ENCODE measurements at places on chromosomes 11 and 22.

GRCh38 chr11:27255447-27255828 lies 107.6 kb downstream of the CCDC34 start:
- DNase-seq, result no peak

- no peak for DNase-seq
Measured at GRCh38 chr11:65932558-65932919, 12.7 kb upstream of the TSGA10IP start.

GRCh38 chr11:45071232-45071631 lies 75.2 kb upstream of the PRDM11 start:
- DNase-seq, result no peak

GRCh38 chr11:117420143-117420485 lies 92.5 kb downstream of the CEP164 start:
- no peak for DNase-seq

GRCh38 chr11:69402251-69402887 lies 79.1 kb upstream of the LINC01488 start:
- DNase-seq, result no peak

- DNase-seq, result no peak
Measured at GRCh38 chr11:114026355-114026754, 33.2 kb upstream of the ZBTB16 start.

- DNase-seq, result peak; percentile 40
Measured at GRCh38 chr11:267491-267994, 10.7 kb upstream of the NLRP6 start.

DNA sequence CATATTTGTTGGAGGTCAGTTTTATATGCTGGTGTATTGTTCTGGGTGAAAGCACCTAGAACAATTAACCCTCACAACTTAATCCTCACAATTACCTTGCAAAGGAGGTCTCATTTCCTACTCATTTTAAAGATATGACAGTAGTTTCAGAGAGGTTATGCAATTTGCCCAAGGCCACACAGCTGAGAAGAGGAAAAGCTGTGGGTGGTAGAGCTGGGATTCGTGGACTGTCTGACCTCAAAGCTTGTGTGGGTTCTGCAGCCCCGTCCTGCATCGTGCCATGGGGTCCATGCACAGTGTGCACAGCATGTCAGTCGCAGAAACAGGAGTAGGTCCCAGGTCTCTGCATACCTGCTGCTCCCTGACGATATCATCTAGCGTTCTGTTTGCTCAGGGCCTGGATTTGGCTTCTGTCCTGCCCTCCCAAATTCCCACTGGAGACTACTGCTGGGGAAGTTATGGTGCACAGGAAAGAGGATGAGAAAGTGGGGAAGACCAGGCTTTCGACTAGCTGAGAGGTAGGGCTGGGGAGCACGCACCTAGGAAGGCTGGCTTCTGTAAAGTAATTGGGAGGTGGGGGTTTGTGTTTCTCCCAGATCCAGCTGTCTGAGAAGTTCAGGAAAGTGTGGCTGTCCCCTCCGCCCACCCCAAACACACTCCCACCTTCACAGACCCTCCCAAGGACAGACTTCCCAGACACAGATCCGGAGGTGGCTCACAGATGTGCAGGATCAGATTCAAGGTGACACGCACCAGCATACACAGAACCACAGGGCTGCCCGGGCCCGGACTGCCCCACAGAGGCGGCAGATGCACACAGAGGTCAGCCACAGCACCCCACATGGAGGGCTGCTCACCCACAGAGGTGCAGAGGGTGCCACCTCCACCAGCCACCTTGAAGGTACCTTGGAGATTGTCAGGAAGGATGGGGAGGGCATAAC lies 2.0 kb downstream of the BACE1 start:
- DNase-seq, result no peak

GRCh38 chr11:67051180-67051893 lies 5.3 kb upstream of the RHOD start:
- DNase-seq, result no peak

GRCh38 chr22:26482161-26482560 lies 1.4 kb downstream of the HPS4 start:
- DNase-seq, result no peak

GRCh38 chr11:67548555-67549110 lies 25.4 kb upstream of the CABP2 start:
- no peak for DNase-seq

DNA sequence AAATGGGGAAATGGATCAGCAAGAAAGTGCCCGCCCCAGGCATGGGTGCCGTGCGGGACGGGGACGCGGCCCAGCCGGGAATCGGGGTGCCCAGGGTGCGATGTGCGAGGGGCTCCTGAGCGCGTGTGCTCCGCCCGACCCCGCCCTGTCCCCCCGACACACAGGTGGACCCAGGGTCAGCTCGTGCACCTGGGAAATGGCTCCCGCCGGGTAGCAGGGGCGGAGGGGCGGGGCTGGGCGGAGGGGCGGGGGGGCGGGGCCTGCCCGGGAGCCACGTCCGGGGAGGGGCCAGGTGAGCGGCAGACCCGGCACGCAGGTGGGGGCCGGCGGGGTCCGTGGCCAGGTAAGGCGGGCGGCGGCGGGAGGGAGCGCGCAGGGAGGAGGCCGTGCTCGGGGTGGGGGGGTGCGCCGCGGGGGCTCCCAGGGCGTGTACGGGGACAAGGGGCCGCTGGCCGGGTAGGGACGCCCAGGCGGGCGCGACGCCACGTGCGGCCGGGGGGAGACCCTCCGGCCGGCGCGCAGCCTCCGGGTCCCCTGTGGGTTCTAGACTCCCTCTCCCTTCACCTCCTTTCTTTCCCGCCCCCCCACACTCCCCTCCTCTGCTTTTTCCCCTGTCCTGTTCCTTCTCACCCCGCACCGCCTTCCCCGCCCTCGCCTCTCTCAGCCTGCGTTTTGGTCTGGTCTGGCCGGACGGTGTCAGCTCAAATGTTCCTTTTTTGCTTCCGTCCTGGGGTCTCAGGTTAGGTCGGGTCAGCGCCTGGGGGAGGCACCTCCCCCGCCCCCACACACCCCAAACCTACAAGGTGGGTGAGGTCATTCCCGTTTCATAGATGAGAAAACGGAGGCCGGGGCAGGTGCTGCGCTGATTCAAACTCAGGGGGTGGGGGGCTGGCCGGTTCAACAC lies at the start of gene ARHGAP8:
Gene ARHGAP8, plus strand, starts transcription at position 291 of the 904 bp plus-strand sequence. CDS start 33,953 bp downstream, outside the sequence.
- no peak for DNase-seq

DNA sequence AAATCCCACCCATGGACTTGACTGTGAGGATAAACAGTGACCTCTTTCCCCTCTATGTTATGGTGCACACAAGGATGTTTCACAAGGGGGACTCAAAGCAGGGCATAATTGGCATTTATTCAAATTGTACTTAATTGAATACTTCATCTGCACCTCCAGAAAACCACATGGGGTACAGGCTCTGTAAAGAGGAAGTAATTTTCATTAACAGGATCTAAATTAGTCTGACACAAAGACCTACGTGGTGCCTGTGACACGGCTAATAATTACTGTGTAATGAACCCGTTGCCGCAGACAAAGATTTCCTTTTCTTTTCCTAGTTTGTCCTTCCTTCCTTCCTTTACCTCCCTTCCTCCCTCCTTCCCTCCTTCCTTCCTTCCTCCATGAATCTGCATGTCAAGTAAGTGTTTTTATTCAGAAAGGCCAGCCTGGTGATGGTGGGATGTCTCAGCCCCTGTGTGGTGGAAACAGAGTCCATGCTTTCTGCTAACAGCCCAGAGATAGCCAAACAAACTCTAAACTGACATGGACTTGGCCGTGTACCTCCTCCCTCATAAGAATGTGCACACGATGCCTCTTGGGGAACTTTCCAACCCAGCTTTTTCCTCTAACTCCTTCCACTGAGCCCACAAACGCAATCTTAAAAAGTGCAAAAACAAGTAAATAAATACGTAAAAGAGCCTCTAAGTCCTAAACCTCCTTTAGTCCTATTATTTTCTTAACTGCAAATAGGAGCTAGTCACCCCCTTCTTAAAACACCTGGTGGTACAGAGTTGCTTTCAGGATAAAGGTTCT lies 118.8 kb downstream of the INSC start:
- DNase-seq, result no peak

DNA sequence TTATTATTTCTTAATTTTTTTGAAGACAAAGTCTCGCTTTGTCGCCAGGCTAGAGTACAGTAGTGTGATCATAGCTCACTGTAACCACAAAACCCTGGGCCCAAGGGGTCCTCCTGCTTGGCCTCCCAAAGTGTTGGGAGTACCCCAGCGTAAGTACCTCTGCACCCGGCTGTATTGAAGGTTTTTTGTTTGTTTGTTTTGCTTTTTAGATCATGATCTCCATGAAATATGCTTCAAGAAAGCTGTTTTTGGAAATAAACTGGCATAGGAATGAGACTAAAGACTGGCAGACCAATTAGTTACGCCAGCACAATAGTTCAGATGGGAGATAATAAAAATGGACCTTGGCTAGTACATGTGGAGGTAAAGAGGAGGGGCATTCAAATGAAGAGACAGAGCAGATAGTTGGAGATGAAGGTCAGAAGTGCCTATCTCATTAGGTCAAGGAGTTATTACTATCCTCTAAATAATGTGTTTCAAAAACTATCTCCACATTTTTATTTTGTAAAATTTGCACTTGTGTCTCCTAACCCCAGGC lies 4.1 kb upstream of the MRPL48 start:
- no peak for DNase-seq

GRCh38 chr11:88522624-88523385 lies 185.3 kb upstream of the CTSC start:
- DNase-seq, result no peak

All from activated CD4-positive, alpha-beta T cell treated with anti-CD3 and anti-CD28 coated beads, Interleukin-2, amount 50 U/mL, for 1 hour (primary cell).